Uterus (tissue), 4 donors: ENCODE measurements at places on chromosomes 6 and 20. TPM values are rescaled to one million over a fixed set of nuclear protein-coding genes. Genes with fewer than 3 reads are reported as not detected.

The RUNX2 gene
- total RNA-seq: 0.26 TPM

GRCh38 chr6:112717401-112717800 is 370.3 kb downstream of the RFPL4B start:
- no peak for DNase-seq

DNA sequence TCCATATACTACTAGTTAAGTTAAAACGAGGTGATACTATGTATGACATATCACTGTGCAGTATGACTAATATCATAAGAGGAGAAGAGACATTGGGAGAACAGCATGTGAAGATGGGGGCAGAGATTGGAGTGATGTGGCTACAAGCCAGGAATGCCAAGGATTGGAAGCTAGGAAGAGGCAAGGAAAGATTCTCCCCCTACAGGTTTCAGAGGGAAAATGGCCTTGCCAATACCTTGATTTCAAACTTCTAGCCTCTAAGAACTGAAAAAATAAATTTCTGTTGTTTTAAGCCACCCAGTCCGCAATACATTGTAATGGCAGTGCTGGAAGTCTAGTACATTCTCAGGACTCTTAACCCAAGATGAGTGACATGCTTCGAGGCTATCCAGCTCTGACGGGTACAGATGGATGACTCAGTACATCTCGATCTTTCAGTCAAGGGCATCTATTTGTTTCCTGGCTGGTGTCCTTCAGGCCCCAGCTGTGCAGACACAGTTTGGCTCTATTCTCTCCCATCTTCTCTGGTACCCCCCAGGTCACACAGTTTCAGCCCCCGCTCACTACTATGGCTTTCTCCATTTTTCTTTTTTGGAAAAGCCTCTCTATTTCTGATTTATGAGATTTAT is 55.5 kb upstream of the THEMIS start:
- no peak for DNase-seq

The SLC22A16 gene
- 2.9 TPM for total RNA-seq
